T follicular helper cell (primary cell): ENCODE measurements at places on chromosomes 3 and 15.

DNA sequence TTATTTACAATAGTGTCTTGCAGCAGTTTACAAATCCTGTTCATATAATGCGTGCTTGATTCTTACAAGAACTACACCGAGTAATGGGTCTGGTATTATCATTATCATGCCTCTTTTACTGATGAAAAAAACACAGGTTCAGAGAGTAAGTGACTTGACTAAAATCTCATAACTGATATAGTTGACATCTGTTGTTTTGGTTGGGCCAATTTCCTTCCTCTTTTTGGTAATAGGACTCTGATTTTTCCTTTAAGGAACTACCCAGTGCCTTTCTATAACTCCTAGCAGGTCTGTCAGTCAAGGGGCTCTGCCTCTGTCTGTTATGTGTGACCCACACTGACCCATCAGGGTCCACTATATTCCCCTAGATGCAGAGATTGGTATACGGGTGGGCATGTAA is 14.6 kb upstream of the BLOC1S6 start:
- no peak for DNase-seq

DNA sequence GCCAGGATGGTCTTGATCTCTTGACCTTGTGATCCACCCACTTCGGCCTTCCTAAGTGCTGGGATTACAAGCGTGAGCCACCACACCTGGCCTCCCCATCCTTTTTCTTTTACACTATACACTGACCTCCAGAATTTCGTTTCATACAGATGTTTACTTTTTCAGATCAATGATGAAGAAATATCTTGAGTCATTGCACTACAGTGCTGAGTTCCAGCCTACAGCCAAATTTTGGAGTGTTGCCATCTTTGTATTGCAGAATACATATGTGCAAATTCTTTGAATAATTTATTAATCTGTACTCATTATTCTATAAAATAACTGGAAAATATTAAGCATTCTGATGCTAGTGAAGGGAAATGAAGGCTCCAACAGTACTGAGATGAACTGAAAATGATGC is 12.5 kb downstream of the ZPLD1 start:
- no peak for DNase-seq

DNA sequence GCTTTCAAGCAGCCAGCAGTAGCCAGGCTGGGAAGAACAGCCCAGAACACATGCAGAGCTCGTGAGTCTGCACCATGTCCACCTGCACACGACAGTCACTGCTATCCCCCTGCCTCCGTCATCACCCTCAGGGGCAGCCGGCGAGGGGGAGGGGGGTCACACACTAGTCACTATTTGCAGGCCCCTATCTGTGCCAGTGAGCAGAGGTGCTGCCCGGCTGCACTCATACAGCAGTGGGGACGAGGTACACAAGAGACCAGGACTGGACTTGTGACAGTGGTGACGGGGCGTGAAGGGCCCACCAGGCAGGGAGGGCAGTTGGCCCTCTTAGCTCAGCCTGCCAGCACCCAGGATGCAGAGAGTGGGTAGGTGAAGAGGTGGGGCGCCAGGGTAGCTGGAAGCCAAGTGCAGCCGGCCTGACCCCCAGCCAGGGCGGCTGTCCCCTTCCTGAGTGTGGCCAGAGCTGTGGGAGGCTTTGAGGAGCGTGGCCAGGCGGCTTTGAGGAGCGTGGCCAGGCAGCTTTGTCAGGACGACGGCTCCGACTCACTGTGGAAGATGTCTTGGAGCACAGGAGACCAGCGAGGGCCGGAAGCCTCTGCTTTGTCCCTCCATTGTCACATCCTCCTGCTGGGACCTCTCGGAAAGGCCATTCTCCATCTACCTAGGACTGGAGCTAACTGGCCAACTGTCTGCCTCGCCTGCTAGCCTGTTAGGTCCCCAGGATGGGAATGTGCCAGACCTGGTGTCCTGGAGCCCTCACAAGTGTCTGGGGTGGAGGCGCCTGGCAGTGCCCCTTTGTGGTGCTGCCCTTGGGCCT is 52.1 kb upstream of the FGD5 start:
- no peak for DNase-seq

GRCh38 chr3:9498781-9499180 is 54.8 kb downstream of the LHFPL4 start:
- no peak for DNase-seq

DNA sequence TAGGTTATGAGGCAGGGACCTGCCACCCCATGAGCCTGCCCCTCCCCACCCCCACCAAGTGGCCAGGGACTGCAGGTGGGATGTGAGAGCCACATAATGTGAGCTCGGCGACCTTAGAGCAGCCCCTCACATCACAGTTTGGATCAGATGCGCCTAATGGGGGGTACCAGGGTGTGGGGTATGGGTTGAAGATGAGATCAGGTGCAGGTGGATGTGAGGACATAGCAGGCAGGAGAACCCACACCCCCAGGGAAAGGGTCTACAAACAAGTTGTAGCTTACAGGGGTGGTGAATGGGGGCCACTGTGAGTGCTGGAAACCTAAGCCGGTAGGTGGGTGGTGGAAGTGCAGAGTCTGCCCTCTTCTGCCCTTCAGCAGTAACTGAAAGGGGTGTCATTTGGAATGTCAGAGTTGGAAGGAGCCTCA is 94.0 kb downstream of the CORO2B start:
- no peak for DNase-seq

GRCh38 chr3:60056404-60056803 is 1006.6 kb upstream of the CFAP20DC start:
- DNase-seq: no peak

GRCh38 chr3:59749291-59749690 is 699.5 kb upstream of the CFAP20DC start:
- DNase-seq: no peak

- no peak for DNase-seq
These were observed 17.1 kb downstream of the CCDC13 start for GRCh38 chr3:42755681-42756578.

DNA sequence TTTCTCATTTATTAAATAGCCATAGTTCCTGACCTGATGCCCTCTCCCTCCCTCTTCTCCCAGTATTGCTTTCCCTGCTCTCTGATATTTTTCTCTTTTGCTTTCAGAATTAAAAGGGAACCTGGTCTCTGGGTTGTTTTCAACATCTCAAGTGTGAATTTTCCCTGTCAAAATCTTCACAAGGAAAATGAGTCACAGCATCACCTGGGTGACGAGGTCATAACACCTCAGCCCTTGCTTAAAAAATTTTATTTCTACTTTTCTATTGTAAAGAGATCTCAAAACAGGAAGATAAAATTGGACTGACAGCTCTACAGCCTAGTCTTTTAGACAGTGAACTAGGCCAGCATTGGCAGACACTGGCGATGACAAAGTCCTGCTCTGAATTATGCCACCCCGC is 40.1 kb downstream of the GAP43 start:
- DNase-seq: no peak

DNA sequence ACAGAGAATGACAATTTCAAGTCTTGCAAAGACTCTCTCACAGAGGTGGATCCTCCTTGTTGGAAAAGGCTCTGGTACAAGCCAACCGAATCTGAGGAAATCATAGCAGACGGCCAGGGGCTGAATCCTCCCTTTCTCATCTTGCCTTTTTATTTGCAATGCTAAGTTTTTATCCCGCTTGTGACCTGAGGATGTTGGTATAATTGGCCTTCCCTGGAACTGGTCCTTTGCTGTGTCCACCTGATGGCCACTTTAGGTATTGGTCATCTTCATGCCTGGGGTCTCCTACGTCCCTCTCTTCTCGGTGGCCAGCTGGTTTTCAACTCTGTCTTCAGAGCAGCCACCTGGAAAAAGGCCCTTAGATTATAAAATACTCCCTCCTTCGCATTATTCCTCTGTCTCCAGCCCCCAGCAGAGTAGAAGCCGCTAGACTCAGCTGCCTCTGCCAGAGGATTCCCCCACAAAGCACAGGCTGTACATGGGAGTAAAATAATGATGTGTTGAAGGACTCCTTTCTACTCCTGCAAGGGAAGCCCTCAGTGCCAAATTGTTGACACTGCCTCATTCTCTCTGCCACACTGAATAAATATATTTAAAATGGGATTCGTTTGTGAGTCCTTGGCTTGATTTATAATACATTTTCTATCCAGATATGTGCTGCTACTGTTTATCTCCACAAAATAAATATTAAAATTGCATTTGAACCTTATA is 208.9 kb upstream of the CFAP20DC start:
- DNase-seq: no peak

DNA sequence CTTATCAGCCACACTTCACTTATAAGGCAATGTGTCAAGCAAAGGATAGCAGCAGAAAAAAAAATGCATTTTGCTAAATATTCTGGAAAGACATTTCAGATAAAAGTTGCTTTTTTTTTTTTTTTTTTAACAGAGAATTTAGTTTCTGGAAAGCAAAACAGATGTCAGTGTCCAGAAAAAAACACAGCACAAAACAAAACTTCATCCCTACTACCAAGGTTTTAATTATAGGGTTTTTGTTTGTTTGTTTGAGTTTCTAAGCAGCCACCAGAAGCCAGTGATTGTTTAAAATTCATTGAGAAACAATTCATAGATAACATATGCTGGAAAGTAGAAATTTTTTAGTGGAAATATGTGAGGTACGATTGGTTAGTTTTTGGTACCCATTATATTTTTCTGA is 1202.7 kb downstream of the OTOL1 start:
- no peak for DNase-seq

GRCh38 chr15:35926007-35926380 is 380.0 kb upstream of the DPH6 start:
- DNase-seq: no peak

GRCh38 chr3:183737116-183737515 is 39.5 kb downstream of the YEATS2 start:
- no peak for DNase-seq

GRCh38 chr3:119669906-119670570 is 7.2 kb downstream of the COX17 start:
- no peak for DNase-seq

DNA sequence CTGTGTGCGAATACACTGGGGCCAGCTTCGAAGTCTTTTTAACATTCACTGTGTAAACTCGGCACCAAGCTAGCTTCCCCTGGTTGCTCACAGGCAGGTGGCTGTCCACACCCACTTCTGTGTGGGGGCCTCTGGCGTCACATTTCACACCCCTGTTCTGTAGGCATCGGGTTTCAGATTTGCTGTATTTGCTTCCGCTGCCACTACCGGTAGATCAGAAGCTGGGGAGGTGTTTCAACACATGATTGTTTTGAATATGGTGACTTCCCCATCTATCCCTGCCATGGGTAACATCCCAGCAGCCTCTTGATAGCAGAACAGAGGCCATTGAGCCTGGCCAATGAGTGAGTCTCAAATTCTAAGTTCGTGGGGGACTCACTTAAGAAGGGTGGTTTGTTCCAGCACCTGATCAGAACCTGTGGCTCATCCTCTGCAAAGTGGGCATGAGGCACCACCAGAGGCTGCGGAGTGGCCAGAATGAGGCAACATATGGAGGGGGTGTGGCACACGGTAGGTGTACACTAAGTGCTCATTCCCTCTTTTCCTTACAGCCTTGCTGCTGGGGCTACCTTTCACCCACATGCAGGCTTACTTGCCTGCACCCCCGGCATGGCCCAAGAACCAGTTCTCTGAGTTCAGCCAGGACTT is 61.5 kb downstream of the IQSEC1 start:
- peak; percentile 78 for DNase-seq

DNA sequence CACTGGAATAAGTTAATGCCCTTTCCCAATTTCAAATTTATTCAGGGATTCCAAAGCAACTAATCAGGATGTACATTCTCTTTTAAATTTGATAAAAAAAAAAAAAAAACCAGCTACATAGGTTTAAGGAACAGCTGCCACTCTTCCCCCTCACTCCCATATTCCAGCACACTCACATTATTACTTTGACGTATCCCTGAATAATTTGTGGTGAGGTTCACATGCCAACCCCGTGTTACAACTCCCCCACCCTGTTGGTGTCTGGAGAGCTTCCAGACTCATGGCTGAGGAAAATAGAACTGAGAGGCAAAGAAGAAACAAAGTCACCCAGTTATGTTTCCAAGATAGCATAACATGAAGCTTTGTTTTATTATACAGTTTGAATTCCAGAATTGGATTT is 300.5 kb upstream of the MME start:
- DNase-seq: no peak

DNA sequence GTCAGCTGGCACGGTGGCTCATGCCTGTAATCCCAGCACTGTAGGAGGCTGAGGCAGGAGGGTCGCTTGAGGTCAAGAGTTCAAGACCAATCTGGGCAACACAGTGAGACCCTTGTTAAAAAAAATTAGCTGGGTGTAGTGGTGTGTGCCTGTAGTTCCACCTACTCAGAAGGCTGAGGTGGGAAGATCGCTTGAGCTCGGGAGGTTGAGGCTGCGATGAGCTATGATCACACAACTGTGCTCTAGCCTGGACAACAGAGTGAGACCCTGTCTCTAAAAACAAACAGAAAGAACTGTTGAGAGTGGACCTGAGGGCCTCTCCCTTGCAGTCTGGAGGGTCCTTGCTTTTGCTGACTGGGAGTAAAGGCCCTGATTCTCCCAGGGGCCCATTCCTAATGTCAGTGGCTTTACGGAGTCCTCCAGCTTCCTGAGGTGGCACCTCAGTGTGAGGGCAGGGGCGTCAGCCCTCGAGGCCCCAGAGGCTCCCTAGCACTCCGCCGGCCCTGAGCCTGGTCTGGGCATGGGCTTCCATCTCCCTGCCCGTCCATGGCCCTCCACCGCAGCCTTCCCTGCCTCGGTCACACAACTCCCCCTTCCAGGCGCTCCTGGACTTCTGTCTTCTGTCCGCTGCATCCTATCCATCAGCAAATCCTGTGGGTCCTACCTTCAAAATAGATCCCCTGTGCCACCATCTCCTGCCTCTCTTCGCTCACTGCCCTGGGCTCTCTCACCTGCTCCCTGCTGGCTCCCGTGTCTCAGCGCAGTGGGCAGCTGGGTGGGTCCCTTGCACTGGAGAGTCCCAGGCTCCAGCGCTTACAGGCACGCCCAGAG is 19.0 kb downstream of the FBLN2 start:
- DNase-seq: no peak

GRCh38 chr15:90553248-90553745 is 23.6 kb downstream of the CRTC3 start:
- no peak for DNase-seq

GRCh38 chr15:96409215-96410138 is 79.0 kb downstream of the NR2F2 start:
- no peak for DNase-seq

- DNase-seq: no peak
These were observed 215.8 kb upstream of the CNTN6 start for GRCh38 chr3:877001-877400.

DNA sequence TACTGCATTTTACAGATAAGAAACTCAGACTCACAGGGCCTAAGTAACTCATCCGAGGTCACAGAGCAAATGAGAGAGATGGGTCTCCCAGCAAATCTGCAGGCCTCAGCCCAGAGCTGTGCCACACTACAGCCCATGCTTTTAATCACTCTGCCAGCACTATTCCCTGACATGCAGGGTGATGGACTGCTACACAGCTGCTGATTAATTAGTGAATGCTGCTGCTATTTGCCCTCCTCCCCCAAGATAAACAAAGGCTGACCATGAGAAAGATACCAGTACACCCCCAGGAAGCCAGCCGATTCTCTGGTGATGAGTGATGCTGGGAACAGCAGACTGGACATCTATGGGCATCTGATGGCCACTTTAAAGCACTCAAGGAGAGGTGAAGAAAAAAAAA is 39.3 kb downstream of the RFTN1 start:
- DNase-seq: no peak

- DNase-seq: no peak
These were observed 81.3 kb downstream of the CHL1 start for GRCh38 chr3:277873-278272.
